ENCODE measurements at places on chromosomes 7 and 10. TPM values are rescaled to one million over a fixed set of nuclear protein-coding genes. Genes with fewer than 3 reads are reported as not detected.

- no peak overlapping the region for H3K27ac ChIP-seq
- no peaks in the 10 kb centered on the region for H3K27me3 ChIP-seq
- peak; percentile 37 for DNase-seq
- no peaks in the 10 kb centered on the region for H3K4me1 ChIP-seq
- no peak overlapping the region for H3K4me3 ChIP-seq
Measured at GRCh38 chr7:87797798-87798403, 78.3 kb downstream of the SLC25A40 start.

DNA sequence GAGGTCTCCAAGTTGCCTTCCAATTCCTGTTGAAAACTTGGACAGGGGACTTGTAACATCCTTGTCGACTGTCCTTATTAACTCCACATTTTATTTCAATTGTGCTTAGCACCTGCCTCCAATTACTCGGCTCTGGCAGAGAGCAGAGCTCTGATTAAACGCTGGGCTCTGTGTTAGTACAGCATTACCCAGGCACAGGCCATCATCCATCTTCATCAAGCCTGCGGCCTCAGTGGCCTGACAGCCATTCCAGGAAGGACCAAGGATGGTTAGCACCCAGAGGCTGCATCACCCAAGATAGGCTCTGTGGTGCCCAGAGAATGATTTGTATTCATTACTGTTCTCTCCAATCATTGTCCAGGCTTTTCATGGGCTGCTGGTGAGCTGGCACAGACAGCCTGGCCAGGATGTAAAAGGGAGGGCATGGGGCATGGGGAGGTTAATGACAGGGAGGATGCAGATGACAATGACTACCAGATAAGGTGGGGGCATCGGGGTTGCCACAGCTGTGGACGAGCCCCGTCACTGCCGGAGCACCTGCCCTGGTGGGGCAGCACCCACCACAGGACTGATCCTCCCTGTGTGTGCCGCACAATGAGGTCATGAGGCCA lies 123.3 kb downstream of the PTPN20 start:
- no peak overlapping the region for H3K27ac ChIP-seq
- H3K36me3 ChIP-seq: no peaks in the 10 kb centered on the region
- peaks cover 5% of the 10 kb centered on the region for H3K27me3 ChIP-seq
- no peak for DNase-seq

- H3K36me3 ChIP-seq: no peaks in the 10 kb centered on the region
- H3K4me3 ChIP-seq: no peak overlapping the region
- no peak overlapping the region for H3K27ac ChIP-seq
- no peaks in the 10 kb centered on the region for H3K27me3 ChIP-seq
Measured at GRCh38 chr7:158816995-158817394, 12.3 kb downstream of the ESYT2 start.

- H3K4me1 ChIP-seq: no peaks in the 10 kb centered on the region
- no peaks in the 10 kb centered on the region for H3K27me3 ChIP-seq
- no peak overlapping the region for H3K4me3 ChIP-seq
- DNase-seq: no peak
Measured at GRCh38 chr10:73552819-73553715, 38.1 kb downstream of the USP54 start.

GRCh38 chr7:44394112-44394447 lies 68.7 kb upstream of the CAMK2B start:
- no peak overlapping the region for H3K4me3 ChIP-seq
- no peaks in the 10 kb centered on the region for H3K27me3 ChIP-seq
- no peak overlapping the region for H3K27ac ChIP-seq
- DNase-seq: no peak
- H3K36me3 ChIP-seq: peaks cover 63% of the 10 kb centered on the region

GRCh38 chr10:52631648-52632047 lies 140.9 kb downstream of the MBL2 start:
- no peak overlapping the region for H3K27ac ChIP-seq
- no peak for DNase-seq
- H3K4me3 ChIP-seq: no peak overlapping the region
- no peaks in the 10 kb centered on the region for H3K27me3 ChIP-seq

- no peaks in the 10 kb centered on the region for H3K4me1 ChIP-seq
- no peak for DNase-seq
- no peak overlapping the region for H3K27ac ChIP-seq
- H3K36me3 ChIP-seq: no peaks in the 10 kb centered on the region
- H3K27me3 ChIP-seq: no peaks in the 10 kb centered on the region
Measured at GRCh38 chr7:69418869-69419670, 179.2 kb upstream of the AUTS2 start.

GRCh38 chr7:100476101-100476780 lies 2.8 kb downstream of the TSC22D4 start:
- no peak for DNase-seq
- peak overlapping the region; percentile 26 for H3K27ac ChIP-seq
- H3K4me3 ChIP-seq: peak overlapping the region; percentile 14
- H3K4me1 ChIP-seq: peaks cover 22% of the 10 kb centered on the region

- peaks cover 13% of the 10 kb centered on the region for H3K4me1 ChIP-seq
- H3K4me3 ChIP-seq: peak overlapping the region; percentile 7
- H3K36me3 ChIP-seq: no peaks in the 10 kb centered on the region
- H3K27me3 ChIP-seq: peaks cover 12% of the 10 kb centered on the region
Measured at GRCh38 chr7:87474533-87475358, 734 bp downstream of the ABCB4 start.

The NPY4R2 gene
- 0.79 TPM for polyA plus RNA-seq

The ASB10 gene
- polyA plus RNA-seq: not detected

The RBM20 gene
- polyA plus RNA-seq: 0.96 TPM

DNA sequence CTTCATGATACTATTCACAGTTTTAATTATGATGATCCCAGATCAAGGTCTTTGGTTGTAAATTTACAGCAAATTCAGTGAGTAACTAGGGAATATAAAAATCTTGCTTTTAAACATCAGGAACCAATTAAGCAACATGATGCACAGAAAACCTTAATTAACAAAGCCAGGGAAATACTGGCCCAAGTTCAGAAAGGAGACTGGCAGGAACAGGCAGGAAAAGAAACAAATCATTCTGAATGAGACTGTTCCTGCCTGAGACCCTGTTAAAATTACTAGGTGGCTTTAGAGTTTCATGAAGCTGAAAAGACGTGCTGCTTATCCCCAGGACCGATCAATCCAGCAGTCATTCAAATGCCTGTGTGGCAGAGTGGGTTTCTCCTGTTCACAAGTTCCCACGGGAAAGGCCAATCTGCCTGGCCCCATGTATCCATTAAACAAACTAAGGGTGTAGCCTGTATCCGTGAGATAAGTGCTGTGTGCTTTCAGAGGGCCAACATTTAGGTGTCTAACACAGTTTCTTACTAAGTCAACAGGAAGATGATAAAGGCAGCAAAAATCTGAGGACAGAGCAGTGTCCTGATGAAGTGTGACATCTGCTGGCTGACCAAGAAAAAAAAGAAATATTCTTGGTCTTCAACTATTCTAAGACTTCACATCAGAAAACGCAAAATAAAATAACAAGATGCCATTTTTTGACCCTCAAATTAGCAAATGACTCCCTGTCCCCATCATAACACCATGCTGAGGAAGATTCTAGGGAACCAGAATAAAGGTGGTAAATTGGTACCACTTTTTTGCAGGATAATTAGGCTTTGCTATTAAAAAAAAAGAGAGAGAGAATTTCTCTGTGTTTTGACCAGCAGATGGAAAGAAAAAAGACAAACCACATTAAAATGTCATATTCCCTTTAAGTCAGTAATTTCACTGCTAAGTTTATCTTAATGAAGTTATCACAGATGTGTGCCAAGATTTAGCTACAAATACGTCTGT lies 34.2 kb downstream of the PUS7 start:
- H3K27ac ChIP-seq: no peak overlapping the region
- H3K36me3 ChIP-seq: peaks cover 4% of the 10 kb centered on the region
- H3K4me1 ChIP-seq: no peaks in the 10 kb centered on the region
- H3K4me3 ChIP-seq: no peak overlapping the region
- peak; percentile 20 for DNase-seq

The NCOA4 gene
- polyA plus RNA-seq: 159 TPM

The FAM25G gene
- not detected for polyA plus RNA-seq

The LIPJ gene
- 0.10 TPM for polyA plus RNA-seq

The ADARB2 gene
- 0.52 TPM for polyA plus RNA-seq

DNA sequence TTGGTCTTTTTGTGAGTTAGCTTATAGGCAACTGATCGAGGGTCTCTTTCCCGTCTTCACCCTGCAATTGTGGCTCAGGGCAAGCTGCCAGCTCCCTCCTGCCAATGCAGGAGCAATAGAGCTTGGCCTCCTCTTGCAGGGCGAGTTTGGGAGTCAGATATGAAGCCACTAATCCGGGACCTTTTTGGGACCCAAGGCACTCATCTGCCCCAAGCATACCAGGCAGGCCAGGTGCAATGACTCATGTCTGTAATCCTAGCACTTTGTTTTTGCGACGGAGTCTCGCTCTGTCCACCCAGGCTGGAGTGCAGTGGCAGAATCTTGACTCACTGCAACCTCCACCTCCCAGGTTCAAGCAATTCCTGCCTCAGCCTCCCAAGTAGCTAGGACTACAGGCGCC lies 21.1 kb downstream of the LIMK1 start:
- no peak for DNase-seq
- H3K4me3 ChIP-seq: no peak overlapping the region
- no peaks in the 10 kb centered on the region for H3K4me1 ChIP-seq
- H3K36me3 ChIP-seq: peaks cover 40% of the 10 kb centered on the region

DNA sequence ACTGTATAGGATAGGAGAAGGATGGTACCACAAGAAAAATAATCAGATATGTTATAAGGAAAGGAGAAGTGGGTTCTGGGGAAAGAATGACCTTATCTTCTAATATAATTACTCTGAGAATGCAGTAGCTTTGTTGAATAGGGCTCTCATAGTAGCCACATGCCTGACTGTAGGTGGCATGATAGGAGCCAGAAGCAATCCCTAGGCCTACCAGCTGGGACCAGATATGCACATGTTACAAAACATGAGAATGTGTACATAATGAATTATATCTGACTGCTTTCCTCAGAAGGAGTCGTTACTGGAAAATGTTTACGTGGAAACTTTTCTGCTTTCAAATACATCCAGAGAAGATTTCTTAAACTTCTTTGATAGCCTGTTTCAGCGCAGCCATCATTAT lies 53.2 kb upstream of the FAM3C start:
- no peaks in the 10 kb centered on the region for H3K27me3 ChIP-seq
- no peak for DNase-seq
- H3K4me1 ChIP-seq: no peaks in the 10 kb centered on the region
- no peak overlapping the region for H3K27ac ChIP-seq
- no peak overlapping the region for H3K4me3 ChIP-seq

- H3K4me3 ChIP-seq: no peak overlapping the region
- no peak overlapping the region for H3K27ac ChIP-seq
- H3K27me3 ChIP-seq: no peaks in the 10 kb centered on the region
Measured at GRCh38 chr7:110621289-110621688, 469.6 kb upstream of the LRRN3 start.

DNA sequence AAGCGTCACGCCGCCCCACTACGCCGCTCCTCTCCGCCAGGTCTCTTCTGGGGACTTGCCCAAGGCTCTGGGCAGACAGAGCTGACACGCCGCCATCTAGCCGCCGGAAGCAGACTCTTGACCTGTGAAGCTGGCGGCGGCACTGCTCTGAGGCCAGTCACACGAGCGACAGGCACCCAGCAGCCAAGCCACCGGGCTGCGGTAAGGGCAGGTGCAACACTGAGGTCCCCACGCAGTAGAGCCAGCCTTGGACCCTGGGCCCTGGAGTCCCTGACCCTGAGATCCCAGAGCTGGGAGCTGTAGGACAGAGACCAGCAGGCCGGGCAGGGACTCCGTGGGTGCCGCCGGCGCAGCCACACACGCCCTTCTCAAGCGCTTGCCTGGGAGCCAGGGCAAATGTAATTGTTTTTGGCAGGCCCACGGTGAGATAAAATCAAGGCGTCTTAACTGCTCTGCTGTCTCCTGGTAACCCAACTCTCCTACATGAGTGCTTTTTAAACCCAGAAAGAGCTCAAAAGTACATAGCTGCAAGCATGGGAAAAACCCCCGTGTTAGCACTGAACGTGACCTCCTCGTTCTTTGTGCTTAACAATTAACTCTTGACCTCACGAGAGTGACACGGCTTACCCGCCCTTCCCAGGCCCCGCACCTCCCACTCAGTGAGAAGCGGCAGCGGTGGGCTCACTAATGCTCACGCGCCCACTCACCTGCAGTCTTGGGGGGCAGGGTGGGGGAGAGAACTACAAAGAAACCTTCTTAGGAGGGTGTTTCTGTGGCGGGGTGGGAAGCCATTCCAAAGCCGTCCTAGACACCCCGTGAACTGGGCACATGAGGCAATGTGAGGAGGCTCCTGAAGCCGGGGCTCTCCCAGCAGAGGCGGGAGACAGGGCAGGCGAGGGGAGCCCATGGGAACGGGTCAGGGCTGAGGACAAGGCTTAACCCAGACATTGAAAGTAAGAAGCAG lies 8.5 kb downstream of the GPER1 start:
- H3K36me3 ChIP-seq: peaks cover 6% of the 10 kb centered on the region
- H3K27ac ChIP-seq: no peak overlapping the region
- peaks cover 11% of the 10 kb centered on the region for H3K4me1 ChIP-seq
- no peaks in the 10 kb centered on the region for H3K27me3 ChIP-seq
- no peak for DNase-seq
- no peak overlapping the region for H3K4me3 ChIP-seq

DNA sequence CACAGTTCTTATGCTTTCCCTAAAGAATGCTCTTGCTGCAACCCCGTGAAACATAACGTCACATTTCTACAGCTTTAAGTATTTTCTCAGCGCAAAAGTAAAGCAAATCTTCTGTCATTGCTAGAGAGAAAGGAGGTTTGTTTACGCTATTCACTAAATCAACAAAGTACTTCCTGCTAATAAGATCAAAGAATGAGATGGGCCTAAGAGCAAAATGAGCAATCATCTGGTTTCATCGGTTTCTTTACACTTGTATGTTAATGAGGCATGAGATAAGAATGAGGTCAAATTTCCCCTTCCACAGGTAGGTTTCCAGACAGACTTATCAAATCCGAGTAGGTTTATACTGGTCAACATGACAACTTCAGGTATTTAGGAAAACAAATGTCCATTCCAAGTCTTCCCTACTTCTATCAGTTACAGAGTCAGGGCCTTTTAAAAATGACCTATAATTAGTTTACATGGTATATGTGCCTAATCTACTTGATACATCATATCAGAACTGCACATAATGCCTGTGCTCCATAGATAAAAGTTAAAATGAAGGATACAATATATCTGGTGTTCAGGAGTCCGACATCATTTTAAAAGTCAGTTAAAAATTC lies 8.4 kb downstream of the USP6NL start:
- no peaks in the 10 kb centered on the region for H3K27me3 ChIP-seq
- H3K4me3 ChIP-seq: no peak overlapping the region
- DNase-seq: peak; percentile 14
- H3K27ac ChIP-seq: peak overlapping the region; percentile 17

- peaks cover 3% of the 10 kb centered on the region for H3K4me1 ChIP-seq
- no peak overlapping the region for H3K27ac ChIP-seq
- peak; percentile 54 for DNase-seq
- no peaks in the 10 kb centered on the region for H3K27me3 ChIP-seq
- H3K36me3 ChIP-seq: peaks cover 26% of the 10 kb centered on the region
Measured at GRCh38 chr7:5289355-5289754, 6.6 kb downstream of the SLC29A4 start.

DNA sequence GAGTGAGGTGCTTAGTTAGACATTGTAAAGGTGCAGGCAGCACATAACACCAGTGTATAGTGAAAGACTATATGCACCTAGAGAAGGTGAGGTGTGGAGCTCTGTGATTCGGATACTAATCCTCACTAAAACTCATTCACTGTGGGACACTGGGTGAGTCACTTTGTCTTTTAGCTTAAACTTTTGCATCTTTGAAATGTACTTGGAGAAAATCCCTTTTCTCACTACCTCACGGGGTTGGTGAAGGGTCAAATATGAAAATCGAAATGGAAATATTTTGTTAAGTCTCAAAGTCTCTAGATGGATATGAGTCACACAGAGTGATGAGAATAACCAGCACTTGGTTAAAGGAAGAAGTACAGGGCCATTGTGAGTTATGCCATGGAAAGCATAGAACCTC lies 38.0 kb downstream of the MDFIC start:
- no peak overlapping the region for H3K27ac ChIP-seq
- H3K27me3 ChIP-seq: no peaks in the 10 kb centered on the region
- no peak overlapping the region for H3K4me3 ChIP-seq
